Stimulated activated CD8-positive, alpha-beta memory T cell treated with anti-CD3 and anti-CD28 coated beads, Interleukin-7, amount 100 ng/mL, for 1 hour (primary cell): ENCODE measurements at places on chromosomes 4 and X.

DNA sequence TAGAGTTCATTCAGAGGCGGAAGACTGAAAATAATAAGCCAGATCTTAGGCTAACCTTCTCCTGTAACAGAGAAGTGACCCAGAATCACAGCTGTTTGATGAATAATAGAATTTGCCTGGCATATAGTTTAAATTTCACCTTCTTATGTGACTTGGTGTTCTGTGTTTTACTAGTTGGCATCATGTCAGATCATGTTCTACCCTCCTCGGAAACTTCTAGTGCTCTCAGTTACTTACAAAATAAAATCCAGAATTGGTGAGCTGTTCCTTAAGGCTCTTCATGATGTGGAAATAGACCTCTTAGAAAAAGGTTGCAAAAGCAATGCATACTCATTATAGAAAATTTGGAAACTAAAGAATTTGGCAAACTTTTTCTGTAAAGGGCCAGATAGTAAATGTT lies 31.1 kb downstream of the TMEM164 start:
- DNase-seq: no peak

GRCh38 chr4:118154649-118155048 lies 120.4 kb downstream of the NDST3 start:
- no peak for DNase-seq

DNA sequence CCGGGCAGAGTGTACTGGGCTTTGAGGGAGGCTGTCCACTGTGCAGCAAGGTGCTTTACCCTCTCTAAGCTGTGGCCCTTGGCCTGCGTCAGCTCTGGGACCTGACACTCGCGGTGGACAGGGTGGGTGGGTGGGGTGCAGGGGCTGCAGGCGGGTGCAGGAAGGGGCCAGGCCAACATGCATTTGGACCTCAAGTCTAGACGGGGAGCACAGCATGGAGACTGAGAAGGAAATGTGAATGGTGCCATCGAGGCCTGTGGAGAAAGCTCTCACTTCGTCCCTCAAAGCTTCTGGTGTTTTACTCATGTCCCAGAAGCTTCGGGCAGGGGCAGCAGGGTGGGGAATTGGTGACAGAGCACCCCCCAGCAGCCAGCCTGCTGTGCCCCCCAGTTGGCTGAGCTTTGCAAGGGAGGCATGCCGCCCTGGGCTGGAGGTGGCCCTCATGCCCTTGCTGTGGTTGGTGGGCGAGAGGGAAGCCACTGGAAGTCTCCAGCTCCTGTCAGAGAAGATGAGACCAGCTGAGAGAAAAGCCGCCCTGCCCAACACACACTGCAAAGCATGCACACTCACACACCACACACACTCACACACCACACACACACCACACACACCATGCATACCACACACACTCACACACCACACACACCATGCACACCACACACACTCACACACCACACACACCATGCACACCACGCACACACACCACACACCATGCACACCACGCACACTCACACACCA lies 12.3 kb downstream of the PNMA6E start:
- DNase-seq: no peak

GRCh38 chr4:53103481-53103880 lies 241.4 kb downstream of the RASL11B start:
- DNase-seq: no peak

GRCh38 chr4:56425518-56425917 lies 9.9 kb downstream of the PPAT start:
- DNase-seq: no peak

GRCh38 chrX:72181178-72182125 lies at the start of gene PIN4:
Gene PIN4 (plus strand): TSS chrX:72181757. CDS start chrX:72181786, 29 bp downstream.
- peak; percentile 51 for DNase-seq

DNA sequence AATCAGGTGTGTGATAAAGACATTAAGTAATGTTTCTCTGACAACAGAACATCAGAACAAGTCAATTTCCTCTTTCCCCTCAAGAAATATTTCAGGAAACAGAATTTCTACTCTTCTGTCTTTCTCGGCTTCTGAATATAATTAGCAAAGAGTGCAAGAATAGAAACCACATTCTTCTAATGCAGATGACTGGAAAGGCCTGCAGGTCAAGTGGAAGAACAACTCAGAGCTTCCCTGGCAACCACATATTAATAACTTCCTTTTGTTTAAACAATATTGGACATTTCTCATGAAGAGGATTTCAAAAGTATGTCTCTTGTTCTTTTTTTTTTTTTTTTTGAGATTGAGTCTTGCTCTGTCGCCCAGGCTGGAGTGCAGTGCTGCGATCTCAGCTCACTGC lies 225.5 kb downstream of the PARM1 start:
- no peak for DNase-seq
